RCC 7860 (cell line): ENCODE measurements at places on chromosomes 16 and 17.

DNA sequence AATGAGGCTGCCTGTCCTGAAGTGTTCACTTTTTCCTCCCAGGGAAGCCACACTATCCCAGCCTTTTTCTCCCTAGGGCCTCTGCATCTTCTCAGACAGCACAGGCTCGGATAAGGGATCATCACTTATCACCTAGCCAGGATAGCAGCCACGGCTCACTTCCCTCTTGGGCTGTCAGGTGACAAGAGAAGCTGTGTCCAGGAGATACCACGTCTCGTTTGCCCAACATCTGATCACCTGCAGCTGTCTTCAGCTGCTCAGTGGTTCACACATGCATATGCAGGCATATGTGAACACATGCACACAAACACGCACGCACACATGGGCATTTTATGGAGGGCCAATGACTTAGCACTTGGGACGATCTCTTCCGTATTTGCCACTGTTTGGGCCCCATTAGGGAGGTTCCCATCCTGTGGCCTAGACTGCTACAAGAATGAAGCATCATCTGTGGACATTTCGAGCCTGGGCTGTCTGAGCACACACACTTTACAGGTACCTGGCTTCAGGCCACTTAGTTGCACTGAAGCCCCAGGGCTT lies 32.4 kb upstream of the ADORA2B start:
- no peak for DNase-seq

- DNase-seq, result peak; percentile 17
These were observed 117.6 kb downstream of the VPS53 start for GRCh38 chr17:596763-597644.

- DNase-seq, result peak; percentile 44
These were observed 8.2 kb upstream of the RPL27 start for GRCh38 chr17:42989726-42990652.

- no peak for DNase-seq
These were observed 31.4 kb upstream of the CACNG5 start for GRCh38 chr17:66803474-66803951.

DNA sequence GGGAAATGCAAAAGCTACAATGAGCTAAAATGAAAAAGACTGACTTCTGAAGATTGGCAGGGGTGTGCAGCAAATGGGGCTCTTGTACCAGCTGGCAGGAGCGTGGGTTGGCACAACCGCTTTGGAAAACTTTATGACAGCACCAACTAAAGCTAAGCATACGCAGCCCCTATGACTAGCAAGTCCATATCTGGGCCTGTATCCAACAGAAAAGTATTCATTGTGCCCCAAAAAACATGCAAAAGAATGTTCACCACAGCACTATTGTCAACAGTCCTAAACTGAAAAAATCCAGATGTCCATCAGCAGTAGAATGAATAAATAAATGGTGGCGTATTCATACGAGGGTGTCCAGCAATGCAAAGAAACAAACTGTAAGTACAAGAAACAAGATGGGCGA lies 22.6 kb upstream of the ITGA3 start:
- DNase-seq, result no peak

DNA sequence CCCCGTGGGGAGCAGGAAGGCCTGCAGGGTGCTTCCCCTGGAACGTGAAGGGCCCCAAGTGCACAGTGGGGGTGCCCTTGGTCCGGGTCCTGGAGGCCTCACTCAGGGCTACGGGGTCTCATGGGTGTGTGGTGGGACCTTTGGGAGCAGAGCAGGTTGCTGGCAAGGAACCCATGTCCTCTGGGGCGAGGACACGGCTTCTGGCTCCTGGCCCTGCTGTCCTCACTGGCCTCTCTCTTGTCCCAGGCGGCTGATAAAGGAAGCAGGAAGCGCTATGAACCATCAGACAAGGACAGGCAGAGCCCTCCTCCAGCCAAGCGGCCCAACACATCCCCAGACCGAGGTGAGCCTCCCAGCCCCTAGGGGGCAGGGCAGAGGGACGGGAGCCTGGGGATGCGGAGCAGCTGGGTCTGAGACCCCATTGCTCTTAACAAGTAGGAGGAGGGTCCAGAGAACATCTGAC lies 9.8 kb upstream of the IL17C start:
- DNase-seq, result no peak

DNA sequence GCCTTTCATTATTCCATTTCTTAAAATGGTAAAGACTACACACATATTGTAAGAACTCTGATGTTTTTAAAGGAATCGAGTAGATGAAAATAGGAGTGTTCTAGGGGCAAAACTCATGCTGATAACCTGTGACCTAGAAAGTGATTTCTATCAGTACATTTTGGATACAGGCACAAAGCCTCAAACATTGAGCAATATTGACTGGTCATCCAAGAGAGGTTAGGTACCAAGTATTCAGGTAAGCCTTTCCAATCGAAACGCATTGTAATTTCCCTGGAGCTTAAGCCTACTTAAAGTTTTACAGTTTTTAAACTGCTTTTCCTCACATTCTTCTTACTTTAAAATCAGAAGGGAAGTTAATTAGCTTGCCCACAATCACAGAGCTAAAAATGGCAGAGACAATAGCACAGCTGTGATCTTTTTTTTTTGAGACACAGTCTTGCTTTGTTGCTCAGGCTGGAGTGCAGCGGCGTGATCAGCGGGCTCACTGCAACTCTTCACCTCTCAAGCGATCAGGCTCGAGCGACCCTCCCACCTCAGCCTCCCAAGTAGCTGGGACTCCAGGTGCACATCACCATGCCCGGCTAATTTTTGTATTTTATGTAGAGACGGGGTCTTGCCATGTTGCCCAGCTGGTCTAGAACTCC lies 3.3 kb downstream of the GOT2 start:
- DNase-seq, result no peak

- DNase-seq, result peak; percentile 96
These were observed 13.7 kb downstream of the PITPNC1 start for GRCh38 chr17:67390646-67391361.

GRCh38 chr17:83082424-83082823 lies 3.0 kb downstream of the METRNL start:
- no peak for DNase-seq

DNA sequence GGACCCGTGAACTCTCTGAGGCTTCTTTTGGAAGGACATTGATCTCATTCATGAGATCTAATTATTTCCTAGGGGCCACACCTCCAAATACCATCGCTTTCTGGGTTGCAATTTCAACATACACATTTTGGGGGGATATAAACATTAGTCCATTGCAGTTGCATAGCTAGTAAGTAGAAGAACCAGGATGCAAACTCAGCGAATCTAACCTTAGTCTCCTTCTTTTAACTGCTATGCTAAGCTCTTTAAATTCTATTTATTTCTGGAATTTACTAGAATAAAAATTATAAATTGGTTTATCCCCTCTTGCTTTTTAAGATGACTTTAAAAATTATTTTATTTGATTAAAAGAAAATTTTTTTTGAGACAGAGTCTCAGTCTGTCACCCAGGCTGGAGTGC lies 232.5 kb upstream of the EEF2KMT start:
- DNase-seq, result no peak

DNA sequence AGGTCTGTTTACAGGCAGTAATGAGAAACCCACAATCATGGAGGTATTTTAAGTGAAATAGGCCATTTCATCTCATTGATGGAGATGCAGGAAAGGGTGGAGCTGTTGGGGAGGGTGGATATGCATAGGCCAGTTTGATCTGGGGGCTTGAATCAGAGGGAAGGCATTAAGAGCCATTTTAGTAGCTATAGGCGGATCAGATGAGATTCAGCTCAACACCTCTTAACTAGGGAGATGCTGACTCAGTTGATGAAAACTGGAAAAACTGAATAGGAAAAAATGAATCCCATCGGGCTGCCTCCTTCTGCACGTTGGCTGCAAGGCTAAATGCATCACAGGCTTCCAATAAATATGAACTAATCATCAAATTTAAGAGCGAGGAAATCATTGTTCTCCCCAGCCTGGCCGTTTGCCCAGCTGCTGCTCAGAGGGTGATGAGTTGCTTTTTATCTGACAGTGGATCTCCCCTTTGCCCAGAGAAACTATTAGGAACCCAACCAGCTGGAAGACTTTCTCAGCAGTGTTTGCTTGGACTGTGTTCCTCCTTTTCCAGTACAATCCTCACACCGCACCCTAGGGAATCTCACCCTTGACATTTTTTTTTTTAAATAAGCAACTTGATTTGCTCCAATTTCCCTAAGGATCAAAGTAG lies 149.6 kb downstream of the SOX9 start:
- no peak for DNase-seq

- no peak for DNase-seq
These were observed 14.9 kb upstream of the NFATC3 start for GRCh38 chr16:68070249-68070730.

GRCh38 chr17:75783803-75784472 lies 668 bp upstream of the UNK start:
- DNase-seq, result no peak
